ENCODE measurements at places on chromosomes 3 and 15.

- no peak for DNase-seq
These were observed 245.5 kb upstream of the MDFIC2 start for GRCh38 chr3:70557976-70558375.

DNA sequence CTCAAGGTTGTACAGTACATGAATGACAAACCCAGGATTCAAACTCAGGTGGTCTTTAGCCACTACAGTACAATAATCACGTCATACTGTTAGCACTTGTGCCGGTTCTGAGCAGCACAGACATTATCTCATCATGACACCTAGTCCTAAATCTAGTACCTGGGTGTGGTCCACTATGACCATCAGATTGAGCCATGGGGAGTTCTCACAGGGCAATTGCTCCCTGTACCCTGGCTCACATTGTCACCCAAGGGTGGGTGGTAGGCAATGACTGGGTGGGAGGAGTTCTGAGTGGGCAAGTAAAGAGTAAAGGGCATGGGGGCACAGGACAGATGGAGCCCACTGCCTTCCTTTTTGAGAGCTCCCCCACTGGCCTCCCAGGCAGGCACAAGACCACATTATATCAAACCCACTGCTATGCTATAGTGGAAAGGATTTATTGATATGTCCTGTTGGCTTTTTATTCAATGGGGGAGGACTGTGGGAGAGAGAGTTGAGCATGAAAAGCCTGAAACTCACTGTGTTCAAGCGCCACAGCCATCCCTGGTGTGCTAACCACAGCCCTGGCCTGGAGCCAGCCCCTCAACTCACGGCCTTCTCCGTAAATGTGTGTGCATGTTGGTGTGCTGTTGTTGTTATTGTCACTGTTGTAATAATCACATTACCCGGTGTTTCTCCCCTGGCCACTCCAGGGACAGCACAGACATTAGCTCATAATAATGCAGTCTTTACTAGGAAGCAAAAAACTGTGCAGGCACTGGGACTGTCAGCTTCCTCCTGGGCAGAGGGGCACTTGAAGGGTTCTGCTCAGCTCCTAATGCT, 27.3 kb downstream of the ADCY5 start:
- DNase-seq = no peak

- no peak for DNase-seq
These were observed 7.7 kb downstream of the ARNT2 start for GRCh38 chr15:80411788-80412288.

GRCh38 chr3:12473511-12473910, 10.8 kb upstream of the TSEN2 start:
- DNase-seq = no peak

DNA sequence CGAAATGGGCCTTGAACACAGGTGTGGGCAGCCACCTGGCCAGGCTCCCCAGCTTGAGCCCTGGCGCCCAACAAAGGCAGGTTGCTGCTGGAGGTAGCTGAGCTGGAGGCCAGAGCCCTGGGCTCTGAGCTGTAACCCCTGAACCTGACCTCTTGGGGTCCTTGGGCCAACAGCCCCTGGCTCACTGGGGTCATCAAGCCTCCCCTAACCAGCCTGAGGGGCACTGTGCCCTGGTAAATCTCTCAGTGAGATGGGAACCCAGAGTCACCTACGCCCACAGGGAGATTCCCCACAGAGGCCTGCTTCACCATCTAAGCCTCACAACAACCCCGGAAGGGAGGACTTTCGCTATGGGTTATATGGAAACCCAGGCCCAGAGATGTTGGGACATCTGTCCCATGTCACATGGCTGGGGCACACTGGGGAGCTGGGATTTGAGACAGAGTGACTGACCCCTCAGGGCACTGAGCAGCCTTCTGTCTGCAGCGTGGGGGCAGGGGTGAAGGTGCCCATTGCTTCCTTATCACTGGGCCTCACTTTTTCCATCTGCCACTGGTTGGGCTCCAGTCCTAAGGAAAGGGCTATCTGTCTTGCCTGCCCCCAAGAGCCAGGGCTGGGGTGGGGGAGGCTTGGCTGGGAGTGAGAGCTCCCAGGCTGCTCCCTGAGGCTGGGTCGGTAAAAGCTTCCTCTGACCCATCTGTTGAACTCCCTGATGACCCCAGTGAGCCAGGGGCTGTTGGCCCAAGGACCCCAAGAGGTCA, 59.1 kb downstream of the IQSEC1 start:
- no peak for DNase-seq

DNA sequence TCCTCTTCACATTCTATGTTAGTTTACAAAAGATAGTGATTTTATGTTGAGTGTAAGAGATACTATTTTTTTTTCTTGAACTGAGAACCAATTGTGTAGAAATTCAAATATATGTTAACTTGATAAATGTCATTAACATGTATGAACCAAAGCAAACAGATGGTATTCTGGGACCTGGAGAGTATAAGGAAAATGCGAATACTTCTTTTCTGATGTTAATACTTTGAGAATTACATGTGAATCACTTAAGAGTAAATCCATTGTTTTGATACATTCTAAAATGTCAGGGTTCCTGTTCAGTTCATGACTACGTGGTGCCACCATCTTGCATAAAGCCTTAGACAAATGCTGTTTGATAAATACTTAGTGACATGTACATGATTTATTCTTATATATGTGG, 541.3 kb downstream of the FGF12 start:
- no peak for DNase-seq

GRCh38 chr15:56805466-56806147, 72.3 kb upstream of the ZNF280D start:
- DNase-seq = no peak

DNA sequence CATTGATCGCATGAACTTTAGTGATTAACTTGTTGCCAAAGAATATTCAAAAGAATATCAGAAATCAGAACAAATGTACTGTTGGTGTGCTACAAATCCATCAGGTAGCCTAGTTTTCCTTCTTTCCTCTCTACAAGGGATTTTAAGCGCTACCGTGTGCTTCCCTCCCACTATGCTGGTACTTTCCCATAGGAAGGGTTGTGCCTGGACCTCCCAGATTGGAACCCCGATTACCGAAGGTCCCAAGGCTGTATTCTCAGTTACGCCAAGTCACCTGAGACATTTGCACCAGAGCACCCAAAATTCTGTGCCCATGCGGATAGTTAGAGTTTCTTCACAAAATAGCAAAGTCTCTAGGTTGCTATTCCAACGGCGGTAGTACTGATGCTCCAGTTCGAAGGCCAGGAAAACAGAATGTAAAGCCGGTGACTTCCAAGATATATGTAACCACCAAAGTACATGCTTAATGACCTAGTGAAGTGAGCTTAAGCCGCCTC, 23.4 kb upstream of the GATM start:
- no peak for DNase-seq

All from stimulated activated CD8-positive, alpha-beta memory T cell treated with anti-CD3 and anti-CD28 coated beads, Interleukin-15, amount 100 ng/mL, for 24 hours (primary cell).